ENCODE measurements at places on chromosomes 5 and 9. TPM values are rescaled to one million over a fixed set of nuclear protein-coding genes. Genes with fewer than 3 reads are reported as not detected.

SH3PXD2B gene
- total RNA-seq: 18.3 TPM

MYMK gene
- total RNA-seq: not detected

PDE6A gene
- total RNA-seq: 0.44 TPM

DBH gene
- not detected for total RNA-seq

TLR4 gene
- total RNA-seq: 34.6 TPM

SLC25A2 gene
- 0.39 TPM for total RNA-seq

FAXDC2 gene
- total RNA-seq: 54.9 TPM

TAF11L8 gene
- not detected for total RNA-seq

CD14 gene
- 42.4 TPM for total RNA-seq

GABRG2 gene
- 11.2 TPM for total RNA-seq

SCAI gene
- total RNA-seq: 36.6 TPM

MEGF9 gene
- 29.0 TPM for total RNA-seq

FLT4 gene
- total RNA-seq: 10.1 TPM

ACSL6 gene
- 103 TPM for total RNA-seq

ALDH1A1 gene
- total RNA-seq: 26.4 TPM

SPATA31E1 gene
- 0.06 TPM for total RNA-seq

MYO10 gene
- 27.9 TPM for total RNA-seq

SEMA4D gene
- total RNA-seq: 68.7 TPM

PCDHGB2 gene
- 6.3 TPM for total RNA-seq

PCDHB8 gene
- 1.9 TPM for total RNA-seq

CCDC183 gene
- total RNA-seq: 3.0 TPM
